ENCODE measurements at places on chromosomes 2 and 18.
A peak's percentile ranks its signal among the peaks of the same experiment; 100 is the strongest.

DNA sequence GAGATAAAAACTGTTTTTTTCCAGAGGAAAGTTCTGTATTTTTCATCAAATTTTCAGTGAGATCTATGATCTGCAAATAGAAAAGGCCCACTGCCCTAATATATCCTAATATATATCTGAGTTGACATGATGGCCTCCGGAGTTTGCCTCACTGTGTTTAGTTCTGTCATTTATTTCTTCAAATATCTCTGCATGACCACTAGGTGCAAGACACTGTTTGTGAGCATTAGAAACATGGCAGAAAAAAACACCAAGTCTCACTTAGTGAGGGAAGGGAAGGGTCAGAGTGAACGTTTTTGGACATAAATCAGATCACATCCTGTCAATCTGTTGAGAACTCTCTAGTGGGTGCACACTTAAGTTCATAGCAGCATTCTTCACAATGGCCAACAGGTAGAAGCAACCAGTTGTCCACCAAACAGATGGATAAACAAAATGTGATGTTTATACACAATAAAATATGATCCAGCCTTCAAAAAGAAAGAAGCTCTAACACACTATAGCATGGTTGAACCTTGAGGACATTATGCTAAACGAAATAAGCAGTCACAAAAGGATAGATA, 53.4 kb downstream of the SPIRE1 start:
- DNase-seq: no peak

DNA sequence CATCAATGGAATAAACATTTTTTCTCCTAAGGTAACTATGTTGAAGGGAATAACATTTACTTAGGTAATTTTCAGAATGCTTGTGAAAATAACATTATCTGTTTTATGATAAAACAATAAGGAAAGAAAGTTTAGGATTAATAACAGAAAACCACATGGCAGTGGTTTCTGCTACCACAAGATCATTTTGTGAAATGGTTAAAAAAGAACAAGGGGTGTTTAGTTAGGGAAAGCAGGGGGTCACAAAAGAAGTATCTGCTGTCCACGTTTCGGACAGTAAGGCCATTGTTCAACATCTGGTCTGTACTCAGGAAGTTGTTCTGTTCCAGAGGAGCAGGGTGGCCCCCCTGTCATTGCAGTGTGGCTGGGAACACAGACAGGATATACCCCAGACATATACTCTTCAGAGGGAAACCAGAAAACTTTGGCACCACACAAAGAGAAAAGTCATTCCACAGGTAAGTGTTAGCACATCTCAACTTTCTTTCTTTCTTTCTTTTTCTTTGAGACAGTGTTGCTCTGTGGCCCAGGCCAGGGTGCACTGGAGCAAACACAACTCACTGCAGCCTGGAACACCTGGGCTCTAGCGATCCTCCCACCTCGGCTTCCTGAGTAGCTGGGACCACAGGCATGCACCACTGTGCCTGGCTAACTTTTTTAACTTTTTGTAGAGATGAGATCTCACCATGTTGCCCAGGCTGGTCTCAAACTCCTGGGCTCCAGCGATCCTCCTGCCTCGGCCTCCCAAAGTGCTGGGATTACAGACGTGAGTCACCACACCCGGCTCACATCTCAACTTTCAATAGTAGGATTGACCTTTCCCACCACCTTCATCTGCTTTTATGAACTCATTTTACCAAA, 14.8 kb upstream of the ARL5A start:
- DNase-seq: no peak

DNA sequence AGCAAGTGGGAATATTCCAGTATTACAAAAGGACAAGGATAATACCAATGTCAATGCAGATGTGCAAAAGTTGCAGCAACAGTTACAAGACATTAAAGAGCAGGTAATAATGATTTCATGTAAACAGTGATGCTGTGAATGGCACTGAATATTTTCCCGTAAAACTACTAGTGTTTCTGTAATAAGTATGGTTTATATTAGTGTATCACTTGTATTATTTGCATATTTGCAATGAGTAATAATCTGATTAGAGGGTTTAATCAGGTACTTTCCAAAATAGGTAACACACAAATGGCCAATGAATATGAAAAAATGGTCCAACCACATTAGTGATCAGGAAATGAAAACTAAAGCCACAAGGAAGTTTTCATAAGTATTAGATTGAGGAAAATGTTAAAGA, 118.0 kb downstream of the MIB1 start:
- no peak for DNase-seq

DNA sequence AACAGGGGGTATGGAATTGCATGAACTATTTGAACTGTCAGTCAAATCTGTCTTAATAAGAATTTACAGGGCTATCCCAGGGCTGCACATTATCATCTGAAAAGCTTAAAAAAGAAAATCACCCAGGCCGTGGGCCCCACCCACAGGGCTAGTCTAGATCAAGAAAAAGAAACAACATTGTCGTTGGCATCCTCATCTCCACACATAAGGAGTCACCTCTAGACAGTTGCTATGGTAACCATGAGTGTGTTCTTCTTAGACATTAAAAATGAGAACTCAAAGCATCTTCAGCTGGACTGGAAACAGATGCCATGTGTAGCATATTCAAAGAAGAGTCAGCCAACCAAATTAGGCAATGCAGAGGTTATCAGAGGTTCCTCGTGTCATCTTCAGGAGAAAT, 72.3 kb upstream of the CPO start:
- DNase-seq: no peak

DNA sequence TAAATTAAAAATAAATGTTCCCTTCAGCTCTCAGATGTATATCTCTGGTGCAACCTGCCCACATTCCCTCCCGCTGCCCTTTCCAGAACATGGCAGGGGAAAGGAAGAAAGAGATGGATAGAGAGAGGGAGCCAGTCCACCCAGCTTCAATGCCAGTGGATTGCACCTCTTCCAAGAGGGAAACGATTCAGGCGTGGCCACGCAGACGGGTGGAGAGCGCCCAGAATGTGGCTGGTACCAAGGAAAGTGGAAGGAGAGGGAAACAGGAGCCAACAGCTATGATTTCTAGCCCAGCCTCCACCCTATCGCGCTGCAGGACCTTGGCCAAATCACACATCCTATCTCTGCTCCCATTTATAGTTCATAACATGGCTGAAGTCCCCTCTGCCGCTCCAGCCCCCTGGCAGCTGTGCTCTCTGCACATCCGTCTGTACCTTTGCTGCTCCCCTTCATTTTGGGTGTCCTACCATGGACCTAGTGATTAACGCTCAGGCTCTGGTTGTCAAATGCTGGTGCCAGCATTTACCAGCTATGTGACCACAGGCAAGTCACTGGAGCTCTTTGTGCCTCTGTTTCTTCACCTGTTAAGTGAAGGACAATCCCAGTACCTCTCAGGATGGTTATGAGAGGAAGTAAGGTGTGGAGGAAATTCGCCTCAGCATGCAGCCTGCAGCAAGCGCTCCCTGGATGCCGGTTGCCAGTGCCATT, 66.5 kb downstream of the SFXN5 start:
- DNase-seq: no peak

DNA sequence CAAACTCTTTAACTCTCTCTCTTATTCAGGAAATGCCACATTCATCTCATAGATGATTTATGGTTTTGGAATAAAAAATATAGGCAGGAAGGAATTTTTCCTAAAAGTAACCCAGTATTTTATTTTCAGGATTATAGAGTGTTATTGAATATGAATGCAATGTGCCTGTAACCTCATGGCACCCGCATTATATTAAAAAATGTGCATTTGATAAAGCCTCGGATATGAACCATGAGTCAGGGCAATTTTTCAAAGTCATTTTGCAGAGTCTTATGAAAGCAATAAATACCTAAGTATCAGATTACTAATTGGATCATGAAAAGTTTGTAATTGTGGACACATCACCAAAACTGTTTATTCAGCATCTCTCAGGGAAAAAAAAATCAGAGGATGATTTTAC, 573.8 kb downstream of the TSN start:
- DNase-seq: no peak

DNA sequence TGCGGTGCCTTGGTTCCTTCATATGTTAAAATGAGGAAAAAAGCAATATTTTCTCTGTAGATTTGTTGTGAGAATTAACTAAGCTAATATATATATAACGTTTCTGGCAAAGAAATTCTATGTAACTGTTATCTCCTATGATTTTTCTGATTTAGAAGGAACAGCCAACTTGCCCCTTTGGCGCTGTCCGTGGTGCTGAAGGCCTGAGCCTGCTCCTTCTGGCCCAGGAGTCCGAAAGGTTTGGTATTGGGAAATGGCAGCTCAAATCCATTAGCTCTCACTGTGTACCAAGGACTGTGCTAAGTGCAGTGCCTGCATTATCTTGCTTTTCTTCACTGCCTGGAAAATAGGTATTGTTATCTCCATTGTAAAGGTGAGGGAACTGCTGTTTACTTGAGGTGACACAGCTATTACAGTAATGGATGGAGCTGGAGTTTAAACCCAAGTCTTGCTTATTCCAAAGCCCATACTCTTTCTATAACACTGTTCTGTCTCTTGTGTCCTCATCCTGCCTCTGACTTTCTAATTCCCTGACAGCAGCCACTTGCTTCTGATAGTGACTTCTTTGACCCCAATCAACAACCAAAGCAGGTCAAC, 52.2 kb downstream of the C1QL2 start:
- DNase-seq: no peak

GRCh38 chr2:200735061-200735460, 76.6 kb upstream of the BZW1 start:
- DNase-seq: no peak

DNA sequence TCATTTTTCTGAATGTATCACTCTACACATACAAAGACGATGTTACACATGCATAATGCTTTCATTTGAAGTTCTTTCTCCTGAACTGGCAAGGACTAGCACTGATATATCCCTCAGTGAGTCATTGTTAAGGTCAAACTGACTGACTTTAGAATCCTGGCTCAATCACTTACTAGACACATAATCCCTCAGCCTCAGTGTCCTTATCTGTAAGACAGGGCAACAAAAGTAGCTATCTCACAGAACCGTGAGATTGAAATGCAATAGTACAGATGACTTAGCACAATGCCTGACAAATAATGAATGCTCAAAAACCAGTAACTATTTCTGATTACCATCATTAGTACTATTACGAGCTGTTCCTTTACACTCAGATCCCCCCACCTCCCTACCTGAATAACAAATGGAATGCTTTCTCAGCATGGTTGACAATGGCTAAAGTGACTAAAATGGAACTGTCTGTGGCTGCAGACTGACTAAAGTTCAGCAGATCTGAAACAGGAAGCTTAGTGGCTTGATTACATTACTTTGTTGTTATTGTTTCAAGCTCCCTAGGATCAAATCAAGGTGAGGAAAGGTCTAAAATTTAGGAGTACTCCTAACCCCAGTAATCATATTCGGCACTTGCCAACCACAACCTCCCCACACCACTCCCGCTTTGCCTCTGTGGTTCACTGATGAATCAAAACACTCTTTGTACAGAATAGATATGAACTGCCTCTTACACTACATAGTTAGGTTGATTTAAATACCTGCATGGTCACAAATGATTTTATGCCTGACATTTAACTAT, 35.8 kb upstream of the CACNB4 start:
- DNase-seq: no peak

GRCh38 chr2:178016612-178017011, 56.0 kb downstream of the PDE11A start:
- no peak for DNase-seq

- DNase-seq: no peak
These were observed 1898.4 kb upstream of the CELF4 start for GRCh38 chr18:39464006-39464405.

- DNase-seq: peak; percentile 50
These were observed 919 bp upstream of the PCBP1 start for GRCh38 chr2:70086278-70086837.

- no peak for DNase-seq
These were observed 50.8 kb upstream of the CWC22 start for GRCh38 chr2:180057706-180058412.

GRCh38 chr2:168831662-168832061, 29.2 kb downstream of the NOSTRIN start:
- no peak for DNase-seq

DNA sequence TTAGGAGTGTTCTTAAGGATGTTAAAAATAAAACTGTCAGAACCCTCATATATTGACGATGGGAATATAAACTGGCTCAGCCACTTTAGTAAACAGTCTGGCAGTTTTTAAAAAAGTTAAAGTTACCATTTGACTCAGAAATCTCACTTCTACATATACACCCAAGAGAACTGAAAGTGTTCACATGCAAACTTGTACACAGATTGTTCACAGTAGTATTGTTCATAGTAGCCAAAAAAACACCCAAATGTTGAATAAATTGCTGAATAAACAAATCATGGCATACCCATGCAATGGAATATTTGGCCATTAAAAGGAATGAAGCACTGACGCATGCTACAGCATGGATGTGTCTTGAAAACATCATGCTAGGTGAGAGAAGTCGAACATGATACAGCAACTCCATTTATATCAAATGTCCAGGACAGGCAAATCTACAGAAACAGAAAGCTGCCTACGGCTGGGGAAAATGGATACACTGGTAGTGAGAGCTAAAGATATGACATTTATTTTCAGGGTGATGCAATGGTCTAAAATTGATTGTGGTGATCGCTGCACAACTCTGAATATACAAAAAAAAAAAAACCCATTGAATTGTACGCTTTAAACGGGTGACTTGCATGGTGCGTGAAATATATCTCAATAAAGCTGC, 10.1 kb downstream of the RPL31 start:
- no peak for DNase-seq

DNA sequence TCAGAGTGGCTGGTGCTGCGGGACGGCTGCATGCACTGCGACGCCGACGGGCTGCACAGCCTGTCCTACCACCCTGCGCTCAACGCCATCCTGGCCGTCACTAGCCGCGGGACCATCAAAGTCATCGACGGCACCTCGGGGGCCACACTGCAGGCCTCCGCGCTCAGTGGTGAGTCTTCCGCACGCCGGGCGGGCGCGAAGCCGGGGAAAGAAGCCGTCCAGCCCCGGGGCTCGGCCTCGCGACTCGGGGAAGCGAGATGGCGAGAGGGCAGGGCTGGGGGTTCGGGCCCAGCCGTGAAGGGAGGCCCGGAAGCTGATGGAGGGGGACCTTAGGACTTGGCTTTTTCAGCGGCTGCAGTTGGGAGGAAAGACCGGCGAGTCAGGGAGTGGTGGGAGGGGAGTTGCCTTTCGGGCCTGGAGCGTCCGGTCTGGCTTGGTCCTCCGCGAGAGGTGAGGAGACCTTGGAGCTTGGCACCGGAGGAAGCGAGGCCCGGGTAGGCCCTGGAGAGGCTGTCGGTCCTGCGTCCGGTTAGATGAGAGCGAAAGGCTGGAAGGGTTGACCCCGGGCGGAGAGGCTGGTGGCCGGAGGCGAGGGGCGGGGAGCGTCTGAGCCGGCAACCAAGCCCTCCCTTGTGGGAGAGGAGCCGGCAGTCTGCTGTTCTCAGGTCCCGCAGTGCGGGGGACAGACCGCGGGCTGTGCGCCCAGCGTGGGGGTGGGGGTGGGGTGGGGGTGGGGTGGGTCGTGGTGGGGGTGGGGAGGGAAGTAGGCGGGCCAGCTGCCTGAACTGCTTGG, 691 bp downstream of the BIRC6 start:
- no peak for DNase-seq

GRCh38 chr2:102046135-102046986, 54.6 kb downstream of the IL1R2 start:
- no peak for DNase-seq

Data from stimulated activated CD4-positive, alpha-beta T cell treated with anti-CD3 and anti-CD28 coated beads, Interleukin-1b, Interleukin-23, amount 100 ng/mL, for 1 hour (primary cell).